A549 treated with Mapracorat at 1 μM for 4 hours (cell line): ENCODE measurements at places on chromosomes 2 and 18. TPM values are rescaled to one million over a fixed set of nuclear protein-coding genes. Genes with fewer than 3 reads are reported as not detected.

DCDC2C gene
- total RNA-seq, result 0.24 to 0.57 TPM (median 0.38 TPM) in 3 of 5 replicates, not detected in the others

KCNIP3 gene
- 0.97 to 2.3 TPM (median 2.1 TPM) in 5 replicates for total RNA-seq

LRRTM4 gene
- not detected in 5 replicates for total RNA-seq

EML6 gene
- total RNA-seq, result 1.1 to 3.1 TPM (median 1.5 TPM) in 5 replicates

NRP2 gene
- total RNA-seq, result 85.8 to 152 TPM (median 139 TPM) in 5 replicates

PARD3B gene
- 0.62 to 1.1 TPM (median 1.0 TPM) in 5 replicates for total RNA-seq

ANKRD36B gene
- 3.7 to 7.7 TPM (median 4.5 TPM) in 5 replicates for total RNA-seq

PSTPIP2 gene
- total RNA-seq, result 0.17 to 0.52 TPM (median 0.23 TPM) in 5 replicates

ASB18 gene
- not detected in 5 replicates for total RNA-seq

TACR1 gene
- 0.05 to 0.06 TPM (median 0.06 TPM) in 3 of 5 replicates, not detected in the others for total RNA-seq

CNDP1 gene
- total RNA-seq, result not detected in 5 replicates

ACMSD gene
- total RNA-seq, result not detected in 5 replicates

C2orf72 gene
- total RNA-seq, result 4.8 to 7.5 TPM (median 6.2 TPM) in 5 replicates

CYP1B1 gene
- 3.9 to 4.9 TPM (median 4.2 TPM) in 5 replicates for total RNA-seq

GALNT14 gene
- total RNA-seq, result 41.2 to 47.8 TPM (median 47.3 TPM) in 5 replicates

TTR gene
- total RNA-seq, result 0.28 TPM in 1 of 5 replicates, not detected in the others

CCT4 gene
- total RNA-seq, result 300 to 307 TPM (median 303 TPM) in 5 replicates

TBR1 gene
- total RNA-seq, result 0.03 to 0.08 TPM in 2 of 5 replicates, not detected in the others

KRTCAP3 gene
- total RNA-seq, result 0.22 to 0.70 TPM (median 0.42 TPM) in 4 of 5 replicates, not detected in the other

ACKR3 gene
- 12.5 to 17.9 TPM (median 14.4 TPM) in 5 replicates for total RNA-seq

CAPN14 gene
- total RNA-seq, result 0.03 to 0.05 TPM in 2 of 5 replicates, not detected in the others

UGT1A3 gene
- 0.10 to 0.31 TPM (median 0.26 TPM) in 3 of 5 replicates, not detected in the others for total RNA-seq

IL36G gene
- total RNA-seq, result not detected in 5 replicates

MAL gene
- 0.12 to 0.21 TPM in 2 of 5 replicates, not detected in the others for total RNA-seq

CD226 gene
- total RNA-seq, result 0.08 to 0.29 TPM (median 0.16 TPM) in 4 of 5 replicates, not detected in the other

PROM2 gene
- total RNA-seq, result not detected in 5 replicates

FBXO48 gene
- 0.39 to 0.61 TPM (median 0.55 TPM) in 5 replicates for total RNA-seq

RFTN2 gene
- total RNA-seq, result 0.02 TPM in 1 of 5 replicates, not detected in the others

PRKAG3 gene
- total RNA-seq, result not detected in 5 replicates

IER3IP1 gene
- 15.0 to 27.9 TPM (median 17.2 TPM) in 5 replicates for total RNA-seq

CDH7 gene
- total RNA-seq, result 0.05 TPM in 1 of 5 replicates, not detected in the others

NEMP2 gene
- total RNA-seq, result 7.1 to 9.7 TPM (median 7.8 TPM) in 5 replicates

SULT1C4 gene
- not detected in 5 replicates for total RNA-seq

LCLAT1 gene
- total RNA-seq, result 13.3 to 18.6 TPM (median 15.9 TPM) in 5 replicates

NFU1 gene
- total RNA-seq, result 41.1 to 47.3 TPM (median 45.4 TPM) in 5 replicates

FHL2 gene
- total RNA-seq, result 56.6 to 75.1 TPM (median 62.8 TPM) in 5 replicates

DLX2 gene
- total RNA-seq, result 0.33 to 0.97 TPM (median 0.52 TPM) in 5 replicates

UBE2E3 gene
- 67.4 to 80.8 TPM (median 72.6 TPM) in 5 replicates for total RNA-seq

RGPD3 gene
- total RNA-seq, result 0.14 to 0.26 TPM (median 0.16 TPM) in 5 replicates

VIL1 gene
- 0.13 to 0.51 TPM (median 0.21 TPM) in 5 replicates for total RNA-seq

TUBB8B gene
- 0.18 TPM in 1 of 5 replicates, not detected in the others for total RNA-seq

UGT1A4 gene
- total RNA-seq, result 0.07 to 0.12 TPM in 2 of 5 replicates, not detected in the others

TMEM37 gene
- total RNA-seq, result 1.4 to 2.6 TPM (median 2.1 TPM) in 5 replicates

CCBE1 gene
- total RNA-seq, result 7.3 to 16.3 TPM (median 13.3 TPM) in 5 replicates

DNAJC5G gene
- total RNA-seq, result not detected in 5 replicates

NT5C1B gene
- not detected in 5 replicates for total RNA-seq

TIMM21 gene
- 51.3 to 65.7 TPM (median 57.4 TPM) in 5 replicates for total RNA-seq

PLEK gene
- not detected in 5 replicates for total RNA-seq
